ENCODE measurements at places on chromosomes 3 and 15. TPM values are rescaled to one million over a fixed set of nuclear protein-coding genes. Genes with fewer than 3 reads are reported as not detected.

LRRC57 gene
- 15.8 TPM for total RNA-seq

GRCh38 chr3:58047826-58048225, 39.6 kb downstream of the FLNB start:
- no peak overlapping the region for H3K27ac ChIP-seq
- DNase-seq: no peak
- H3K36me3 ChIP-seq: peaks cover 47% of the 10 kb centered on the region
- H3K4me3 ChIP-seq: peak overlapping the region; percentile 60

GRCh38 chr15:75454471-75455378, 3.2 kb upstream of the SIN3A start:
- no peaks in the 10 kb centered on the region for H3K36me3 ChIP-seq
- H3K27ac ChIP-seq: peak overlapping the region; percentile 88
- no peaks in the 10 kb centered on the region for H3K27me3 ChIP-seq
- peaks cover 5% of the 10 kb centered on the region for H3K4me1 ChIP-seq
- H3K4me3 ChIP-seq: peak overlapping the region; percentile 96

DNA sequence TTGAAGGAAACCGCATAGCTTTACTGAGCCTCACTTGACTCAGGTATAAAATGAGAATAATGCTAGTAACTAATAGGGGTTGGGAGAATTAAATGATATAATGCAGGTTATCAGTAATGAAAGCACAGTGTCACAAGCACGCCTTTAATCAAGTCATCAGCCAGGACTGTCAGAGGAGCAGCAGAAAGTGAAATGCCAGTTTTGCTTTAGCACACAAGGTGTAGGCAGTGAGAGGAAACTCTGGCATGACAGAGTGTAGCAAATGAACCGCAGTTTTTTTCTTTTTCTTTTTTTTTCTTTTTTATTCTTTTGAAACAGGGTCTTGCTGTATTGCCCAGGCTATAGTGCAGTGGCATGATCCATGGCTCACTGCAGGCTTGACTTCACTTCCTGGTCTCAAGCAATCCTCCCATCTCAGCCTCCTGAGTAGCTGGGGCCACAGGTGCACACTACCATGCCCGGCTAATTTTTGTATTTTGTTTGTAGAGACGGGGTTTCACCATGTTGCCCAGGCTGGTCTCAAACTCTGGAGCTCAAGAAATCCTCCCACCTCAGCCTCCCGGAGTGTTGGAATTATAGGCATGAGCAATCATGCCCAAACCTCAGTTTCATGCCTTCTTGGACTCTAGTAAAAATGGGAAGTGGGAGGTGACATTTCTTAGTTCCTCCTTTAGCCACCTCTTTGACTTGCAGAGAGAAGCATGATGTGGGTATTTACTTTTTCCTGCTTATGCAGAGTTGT, 9.7 kb upstream of the SCAANT1 start:
- no peak overlapping the region for H3K4me3 ChIP-seq
- H3K36me3 ChIP-seq: peaks cover 77% of the 10 kb centered on the region
- no peak overlapping the region for H3K27ac ChIP-seq
- no peaks in the 10 kb centered on the region for H3K27me3 ChIP-seq

DNA sequence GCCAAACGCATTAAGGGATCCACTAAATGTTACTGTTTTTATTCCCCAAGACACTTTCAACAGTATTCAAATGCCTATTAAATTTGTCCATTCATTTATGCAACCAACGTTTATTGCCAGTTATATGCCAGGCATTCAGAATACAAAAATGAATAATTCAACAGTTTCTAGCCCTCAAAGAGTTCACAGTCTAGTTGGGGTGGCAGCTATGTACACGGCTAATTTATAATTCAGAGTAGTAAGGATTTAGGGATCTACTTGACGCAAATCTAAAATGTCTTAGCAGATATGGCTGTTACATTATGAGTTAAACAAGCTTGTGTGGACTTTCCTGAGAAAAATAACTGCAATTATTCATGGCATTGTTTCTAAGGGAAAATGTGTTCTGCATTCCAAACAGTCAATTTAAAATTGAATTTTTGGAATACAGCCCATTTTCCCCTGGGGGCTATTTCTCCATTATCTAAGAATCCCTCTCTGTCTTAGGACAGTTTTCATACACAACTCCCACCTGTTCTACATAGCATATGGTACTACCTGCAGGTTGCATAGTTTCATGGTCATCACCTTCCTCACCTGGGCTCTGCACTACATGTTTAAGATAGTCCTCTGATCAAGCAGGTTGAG, 11.5 kb upstream of the MSL2 start:
- H3K36me3 ChIP-seq: no peaks in the 10 kb centered on the region
- H3K27me3 ChIP-seq: no peaks in the 10 kb centered on the region
- no peak overlapping the region for H3K4me3 ChIP-seq
- no peaks in the 10 kb centered on the region for H3K4me1 ChIP-seq
- no peak overlapping the region for H3K27ac ChIP-seq
- DNase-seq: no peak

DNA sequence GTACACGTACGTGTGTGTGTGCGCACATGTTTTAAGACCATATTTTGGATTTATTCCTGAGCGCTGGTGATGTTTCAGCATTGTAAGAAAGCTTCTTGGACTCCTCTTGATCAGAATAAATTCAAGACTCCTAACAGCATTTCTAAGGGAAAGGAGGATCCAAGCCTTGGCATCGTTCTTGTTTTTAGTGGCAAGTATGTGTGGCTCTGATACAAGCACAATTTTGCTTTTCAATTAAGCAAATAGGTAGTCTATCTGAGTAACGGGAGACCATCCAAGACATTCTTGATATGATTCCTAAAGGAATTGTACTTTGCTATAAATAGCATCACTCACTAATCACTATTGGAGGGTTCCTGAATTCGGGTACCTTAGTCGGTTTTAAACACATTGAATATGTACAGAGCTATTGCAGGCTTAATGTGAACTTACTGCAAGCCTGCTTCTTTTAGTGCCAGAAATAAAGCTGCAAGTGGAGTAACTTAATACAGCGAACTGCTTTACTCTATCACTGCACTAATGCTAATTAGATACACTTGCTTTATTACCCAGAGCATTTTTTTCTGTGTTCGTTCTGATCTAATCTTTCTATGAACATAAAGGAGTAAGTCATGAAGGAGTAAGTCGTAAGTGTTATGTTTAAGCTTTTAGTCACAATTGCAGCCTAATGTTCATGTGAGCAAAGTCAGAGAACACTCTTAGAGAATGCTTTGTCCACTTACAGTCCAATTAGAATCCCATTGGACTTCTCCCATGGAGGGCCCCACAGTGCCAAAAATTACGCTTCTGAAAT, 186.3 kb downstream of the MCTP2 start:
- H3K27me3 ChIP-seq: no peaks in the 10 kb centered on the region
- H3K27ac ChIP-seq: no peak overlapping the region
- H3K4me3 ChIP-seq: no peak overlapping the region
- DNase-seq: no peak
- H3K4me1 ChIP-seq: no peaks in the 10 kb centered on the region

- H3K27ac ChIP-seq: no peak overlapping the region
- no peaks in the 10 kb centered on the region for H3K4me1 ChIP-seq
- H3K4me3 ChIP-seq: no peak overlapping the region
- H3K36me3 ChIP-seq: peaks cover 92% of the 10 kb centered on the region
- H3K27me3 ChIP-seq: no peaks in the 10 kb centered on the region
- DNase-seq: no peak
Measured at GRCh38 chr15:74626752-74627692, 11.4 kb downstream of the CLK3 start.

HCLS1 gene
- 0.40 TPM for total RNA-seq
